ENCODE measurements at places on chromosomes 11 and 22.

DNA sequence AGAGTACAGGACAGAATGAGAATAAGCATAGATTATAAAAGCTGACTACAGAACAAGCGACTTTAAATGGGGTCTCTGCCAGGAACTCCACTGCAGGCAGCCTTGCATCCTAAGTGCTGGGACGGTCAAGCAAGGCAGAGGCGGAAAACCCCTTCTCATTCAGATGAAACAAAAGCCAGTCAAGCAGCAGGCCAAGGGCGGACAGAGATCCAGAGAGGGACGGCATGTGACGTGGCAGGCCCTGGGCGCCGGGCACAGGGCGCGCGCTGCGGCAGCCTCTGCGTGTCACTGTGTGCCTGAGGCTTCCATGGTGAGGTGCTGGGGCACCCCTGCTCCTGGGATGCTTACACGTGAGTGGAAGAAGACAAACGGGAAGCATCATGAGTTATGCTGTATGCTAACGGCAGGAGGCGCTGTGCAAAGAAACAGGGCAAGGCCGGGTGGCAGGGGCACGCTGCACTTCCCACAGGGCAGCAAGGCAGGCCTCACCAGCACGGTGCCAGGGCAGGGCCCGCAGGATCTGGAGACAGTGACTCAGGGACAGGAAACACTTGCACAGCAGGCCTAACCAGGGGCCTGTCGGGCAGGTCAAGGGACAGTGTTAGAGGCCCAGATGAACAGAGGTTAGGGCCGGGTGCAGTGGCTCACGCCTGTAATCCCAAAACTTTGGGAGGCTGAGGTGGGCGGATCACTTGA, 6.2 kb downstream of the TOLLIP start:
- peak; percentile 10 for DNase-seq

- no peak for DNase-seq
Observed at GRCh38 chr11:131652231-131652630, 281.8 kb downstream of the NTM start.

- DNase-seq, result no peak
Observed at GRCh38 chr11:56558574-56558973, 15.5 kb upstream of the OR5M11 start.

DNA sequence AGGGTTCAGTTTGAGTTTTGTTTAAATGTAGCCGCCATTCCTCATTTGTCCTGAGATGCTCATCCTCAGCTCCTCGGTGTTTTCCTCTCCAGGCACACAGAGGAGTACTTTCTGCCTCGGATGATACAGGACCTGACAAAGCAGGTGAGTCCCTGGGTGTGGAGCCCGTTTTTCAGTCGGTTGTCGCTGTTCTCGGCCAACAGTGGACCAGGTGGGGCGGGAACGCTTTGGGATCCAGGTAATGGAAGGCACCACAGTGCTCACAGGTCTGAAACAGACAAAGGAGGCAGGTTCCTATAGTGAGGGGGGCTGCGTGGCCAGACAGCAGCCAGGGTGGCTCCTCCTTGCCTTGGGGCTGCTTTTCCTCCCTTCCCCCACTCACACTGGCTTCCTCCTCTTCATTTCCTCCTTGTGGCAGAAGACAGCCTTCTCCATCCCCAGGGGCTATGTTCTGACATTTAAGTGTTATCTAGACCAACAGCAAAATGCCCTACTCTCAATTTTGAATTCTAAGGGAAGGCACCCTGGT, 19.4 kb downstream of the NADSYN1 start:
- no peak for DNase-seq

DNA sequence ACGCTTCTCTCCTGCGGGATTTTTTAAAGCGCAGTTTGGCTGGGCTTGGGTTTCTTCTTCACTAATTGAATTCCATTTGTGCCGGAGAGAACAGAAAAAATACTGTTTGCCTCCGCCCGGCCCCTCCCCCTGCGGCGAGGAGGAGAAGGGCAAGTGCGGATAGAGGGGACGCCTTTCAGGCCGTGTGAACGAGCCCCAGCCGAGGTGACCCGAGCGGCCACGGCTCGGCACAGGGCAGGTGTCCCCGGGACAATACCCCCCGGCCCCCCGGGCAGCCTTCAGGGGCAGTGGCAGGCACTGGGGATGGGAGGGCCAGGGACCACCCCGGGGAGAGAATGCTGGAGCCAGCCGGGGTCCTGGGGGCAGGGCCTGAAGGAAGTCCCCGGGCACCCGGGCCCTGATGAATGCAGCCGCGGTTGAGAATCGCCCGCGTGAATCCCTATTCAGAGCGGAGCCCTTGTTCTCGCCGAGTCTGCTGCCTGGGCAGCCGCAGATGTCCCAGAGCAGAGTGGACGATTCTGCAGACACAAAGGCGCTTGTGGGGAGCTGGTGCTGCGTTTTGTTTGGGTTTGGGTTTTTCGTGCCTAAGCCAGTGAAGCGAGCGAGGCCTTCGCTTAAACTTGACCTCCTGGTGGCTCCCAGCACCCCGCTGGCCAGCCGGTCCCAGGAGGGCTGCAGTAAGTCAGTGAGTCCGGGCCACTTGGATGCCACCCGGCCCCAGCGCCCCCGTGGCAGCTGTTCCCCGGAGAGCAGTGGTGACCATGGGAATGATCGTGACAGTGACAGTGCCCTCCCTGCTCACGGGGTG, 96.0 kb downstream of the WNT7B start:
- DNase-seq, result no peak

DNA sequence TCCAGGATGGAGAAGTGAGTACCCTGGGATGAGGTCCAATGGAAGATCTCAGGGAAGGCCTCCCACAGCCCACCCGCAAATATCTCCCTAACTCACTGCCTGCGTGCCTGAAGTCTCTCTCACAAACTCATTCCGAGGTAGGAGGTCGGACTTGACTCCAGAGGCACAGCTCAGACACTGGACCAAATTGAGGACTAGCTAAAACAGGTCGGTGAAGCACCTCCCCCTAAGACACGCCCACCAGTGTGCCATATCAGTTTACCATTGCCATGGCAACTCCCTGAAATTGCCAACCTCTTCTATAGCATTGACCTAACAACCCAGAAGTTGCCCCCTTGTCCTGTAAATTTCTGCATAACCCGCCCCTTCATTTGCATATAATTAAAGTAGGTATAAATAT, 17.5 kb downstream of the RPL3 start:
- DNase-seq, result no peak

DNA sequence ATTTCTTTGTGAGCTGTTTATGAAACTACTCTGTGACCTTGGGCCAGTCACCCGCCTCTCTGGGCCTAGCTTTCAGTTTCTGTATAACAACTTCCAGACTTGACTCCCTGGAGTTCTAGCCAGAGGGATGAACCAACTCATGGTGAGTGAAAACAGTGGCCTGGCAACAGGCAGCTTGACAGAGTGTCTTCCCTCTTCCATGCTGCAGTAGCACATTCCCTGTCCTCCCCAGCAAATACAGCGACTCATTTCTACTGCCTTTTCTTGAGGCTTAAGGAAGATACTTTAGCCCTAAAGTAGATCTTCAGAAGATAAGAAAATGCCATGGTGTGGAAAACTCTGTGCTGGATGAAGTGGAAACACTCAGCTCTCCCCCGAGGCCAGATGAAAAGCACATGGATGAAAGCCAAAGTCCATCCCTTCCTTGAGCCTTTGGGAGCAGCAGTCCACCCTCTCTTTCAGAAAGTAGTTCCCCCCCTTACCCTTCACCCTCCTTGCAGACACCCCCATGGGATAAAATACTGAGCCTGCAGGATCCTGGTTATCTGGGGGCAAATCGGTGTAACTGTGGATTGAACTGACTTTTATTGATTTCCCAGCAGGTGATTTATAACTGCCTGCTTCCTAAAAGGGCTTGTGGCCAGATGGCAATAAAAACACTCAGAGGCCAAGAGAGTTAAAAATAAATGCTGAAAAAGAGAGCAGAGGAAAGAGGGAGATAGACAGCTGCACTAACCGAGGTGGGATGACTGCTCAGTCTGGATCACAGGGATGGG, 24.1 kb downstream of the IRAG1 start:
- DNase-seq, result no peak

- no peak for DNase-seq
Observed at GRCh38 chr11:57461841-57462489, 1.6 kb downstream of the RTN4RL2 start.

- peak; percentile 64 for DNase-seq
Observed at GRCh38 chr22:46119729-46120419, 30.5 kb upstream of the PPARA start.

GRCh38 chr11:16191868-16192240, 164.5 kb downstream of the SOX6 start:
- no peak for DNase-seq

DNA sequence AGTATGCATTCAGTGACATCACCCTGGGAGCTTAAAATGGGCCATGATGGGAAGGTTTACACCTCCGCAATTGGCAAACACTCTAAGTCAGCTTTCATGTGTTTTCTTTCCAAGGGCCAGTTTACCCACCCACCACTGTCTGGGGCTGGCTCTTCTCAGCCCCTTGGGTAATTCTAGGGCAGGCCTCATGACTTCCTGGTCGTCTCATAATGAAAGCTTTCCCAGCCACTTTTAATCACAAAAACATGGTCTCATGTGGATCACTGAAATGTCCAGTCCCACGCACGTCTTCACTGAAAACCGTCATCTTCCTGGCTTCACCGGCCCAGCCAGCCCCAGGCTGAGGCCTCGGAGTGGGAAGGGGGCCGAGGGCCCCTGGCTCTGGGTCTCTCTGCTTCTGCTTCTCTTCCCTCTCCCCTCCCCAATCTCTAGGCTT, 58.5 kb upstream of the ANO1 start:
- DNase-seq, result peak; percentile 62

GRCh38 chr11:99452075-99452474, 431.3 kb downstream of the CNTN5 start:
- no peak for DNase-seq

GRCh38 chr11:76690736-76691135, 20.2 kb upstream of the LRRC32 start:
- DNase-seq, result no peak

DNA sequence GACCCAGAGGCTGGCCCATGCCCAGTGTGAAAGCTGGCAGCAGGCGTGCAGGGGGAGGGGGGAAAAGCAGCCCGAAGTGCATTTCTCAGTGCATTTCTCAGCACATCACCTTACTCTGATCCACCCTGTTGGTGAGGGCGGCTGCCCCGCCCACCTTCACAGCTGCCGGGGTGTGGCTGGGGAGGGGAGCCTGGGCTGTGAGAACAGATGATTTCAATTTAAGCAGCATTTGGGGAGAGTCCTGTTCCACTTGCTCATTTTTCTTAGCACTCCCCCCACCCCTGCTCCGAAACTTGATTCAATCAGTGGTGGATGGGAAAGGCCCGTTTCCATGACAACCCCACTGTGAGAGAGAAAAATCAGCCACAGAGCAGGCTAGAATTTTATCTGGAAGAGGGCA, 84.8 kb downstream of the SNX19 start:
- no peak for DNase-seq

- no peak for DNase-seq
Observed at GRCh38 chr11:11782532-11783110, 59.2 kb upstream of the USP47 start.

GRCh38 chr11:26777372-26777808, 55.5 kb upstream of the SLC5A12 start:
- DNase-seq, result no peak

- DNase-seq, result no peak
Observed at GRCh38 chr11:59356561-59356960, 2.1 kb upstream of the OR5AN1 start.

- DNase-seq, result no peak
Observed at GRCh38 chr11:117415358-117415896, 87.8 kb downstream of the CEP164 start.

DNA sequence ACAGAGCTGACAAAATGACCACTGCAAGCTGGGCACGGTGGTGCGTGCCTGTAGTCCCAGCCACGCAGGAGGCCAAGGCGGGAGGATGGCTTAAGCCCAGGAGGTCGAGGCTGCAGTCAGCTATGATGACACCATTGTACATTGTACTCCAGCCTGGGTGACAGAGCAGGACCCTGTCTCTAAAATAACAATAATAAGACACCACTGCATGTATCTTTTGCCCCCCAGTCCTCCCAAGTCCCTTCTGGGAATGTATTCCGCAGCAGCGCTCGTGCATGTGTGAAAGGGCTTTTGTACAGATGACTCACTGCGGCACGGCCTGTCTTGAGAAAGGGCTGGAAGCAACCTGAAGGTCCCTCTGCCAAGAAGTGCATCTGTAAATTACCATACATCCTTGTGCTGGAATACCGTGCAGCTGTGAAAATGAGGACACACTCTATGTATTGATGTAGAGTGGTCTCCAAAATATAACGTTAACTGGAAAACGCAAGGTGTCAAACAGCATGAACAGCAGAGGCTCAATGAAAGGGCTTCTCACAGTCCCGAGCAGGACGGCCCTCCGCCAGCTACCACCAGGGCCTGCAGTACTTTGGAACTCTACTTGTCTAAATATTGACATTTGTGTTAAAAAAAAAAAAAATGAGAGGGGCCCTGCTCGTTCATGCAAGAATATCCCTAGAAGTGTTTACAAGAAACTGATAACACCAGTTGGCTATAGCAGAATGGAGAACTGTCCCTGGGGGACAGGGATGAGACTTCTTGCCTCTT, 9.0 kb upstream of the CDC42EP2 start:
- DNase-seq, result no peak

GRCh38 chr22:29693671-29694070, 26.1 kb upstream of the CABP7 start:
- no peak for DNase-seq

DNA sequence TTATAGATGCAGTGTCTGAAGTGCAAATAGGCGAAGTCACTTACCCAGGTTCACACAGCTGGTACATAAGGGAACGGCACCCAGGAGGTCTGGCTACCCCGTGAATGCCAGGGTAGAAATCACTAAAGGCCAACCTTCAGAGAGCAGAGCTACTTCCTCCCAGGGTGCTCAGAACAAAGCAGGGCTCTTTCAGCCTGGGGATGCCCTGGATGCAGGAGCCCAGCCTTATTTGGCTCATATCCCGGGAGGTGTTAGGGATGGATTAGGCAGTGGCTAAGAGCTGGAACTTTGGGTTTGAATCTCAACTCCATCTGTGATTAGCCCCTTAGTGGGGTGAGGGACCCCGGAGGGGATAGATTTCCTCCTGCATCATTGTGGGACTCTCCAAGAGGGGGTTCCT, 33.1 kb upstream of the ASPHD2 start:
- no peak for DNase-seq

- no peak for DNase-seq
Observed at GRCh38 chr11:115911613-115912346, 407.6 kb upstream of the CADM1 start.

DNA sequence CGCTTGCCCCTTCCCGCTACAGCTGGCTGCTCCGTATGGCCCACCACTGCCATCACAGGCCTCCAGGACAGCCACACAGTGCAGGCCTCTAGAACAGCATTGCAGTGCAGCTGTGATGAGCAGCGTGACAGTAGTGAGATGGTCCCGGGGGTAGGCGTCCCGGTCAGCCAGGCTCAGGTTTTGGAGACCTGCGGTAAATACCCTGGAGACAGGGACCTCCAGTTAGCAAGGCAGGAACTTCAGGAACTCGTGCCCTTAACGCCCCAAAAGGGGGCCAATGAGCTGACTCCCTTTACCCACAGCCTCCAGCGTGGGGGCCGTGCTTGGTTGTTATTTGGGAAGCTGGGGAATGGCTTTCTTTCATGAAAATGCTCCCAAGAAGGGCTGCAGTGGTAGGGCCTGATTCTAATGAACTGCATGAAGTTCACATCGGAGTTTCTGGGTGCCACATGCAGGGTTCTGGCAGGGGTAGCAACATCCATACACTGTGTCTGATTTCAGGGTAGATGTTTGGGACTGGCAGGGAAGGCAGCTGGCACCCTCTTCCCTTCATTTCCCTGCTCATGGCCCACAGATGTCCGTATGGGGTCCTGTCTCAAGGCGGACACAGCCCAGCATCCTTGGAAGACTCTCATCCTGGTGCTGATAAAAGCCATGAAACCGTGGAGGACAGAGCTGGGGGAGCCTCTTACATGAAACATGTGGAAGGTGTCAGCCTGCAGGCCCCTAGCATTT, 440.5 kb downstream of the TBC1D22A start:
- DNase-seq, result no peak
